HT-29 (cell line): ENCODE measurements at places on chromosomes 3 and 15. TPM values are rescaled to one million over a fixed set of nuclear protein-coding genes. Genes with fewer than 3 reads are reported as not detected.

Gene PROK2
- total RNA-seq, result not detected in 2 replicates

DNA sequence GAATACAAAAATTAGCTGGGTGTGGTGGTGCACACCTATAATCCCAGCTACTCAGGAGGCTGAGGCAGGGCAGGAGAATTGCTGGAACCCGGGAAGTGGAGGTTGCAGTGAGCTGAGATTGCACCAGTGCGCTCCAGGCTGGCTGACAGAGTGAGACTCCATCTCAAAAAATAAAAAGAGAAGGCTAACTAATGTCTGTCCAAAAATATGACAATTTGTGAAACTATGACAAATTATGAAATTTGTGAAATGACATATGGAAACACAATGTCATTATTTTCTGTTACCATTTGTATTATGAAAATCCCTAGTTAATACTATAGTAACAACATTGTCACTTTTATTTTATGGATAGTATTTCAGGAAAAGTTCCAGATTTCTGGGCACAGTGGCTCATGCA, 1306.3 kb upstream of the EPHA6 start:
- no peak for DNase-seq

- peak; percentile 92 for DNase-seq
These were observed 77.7 kb downstream of the OCA2 start for GRCh38 chr15:28021281-28022039.

Gene SLC9C1
- not detected in 2 replicates for total RNA-seq

DNA sequence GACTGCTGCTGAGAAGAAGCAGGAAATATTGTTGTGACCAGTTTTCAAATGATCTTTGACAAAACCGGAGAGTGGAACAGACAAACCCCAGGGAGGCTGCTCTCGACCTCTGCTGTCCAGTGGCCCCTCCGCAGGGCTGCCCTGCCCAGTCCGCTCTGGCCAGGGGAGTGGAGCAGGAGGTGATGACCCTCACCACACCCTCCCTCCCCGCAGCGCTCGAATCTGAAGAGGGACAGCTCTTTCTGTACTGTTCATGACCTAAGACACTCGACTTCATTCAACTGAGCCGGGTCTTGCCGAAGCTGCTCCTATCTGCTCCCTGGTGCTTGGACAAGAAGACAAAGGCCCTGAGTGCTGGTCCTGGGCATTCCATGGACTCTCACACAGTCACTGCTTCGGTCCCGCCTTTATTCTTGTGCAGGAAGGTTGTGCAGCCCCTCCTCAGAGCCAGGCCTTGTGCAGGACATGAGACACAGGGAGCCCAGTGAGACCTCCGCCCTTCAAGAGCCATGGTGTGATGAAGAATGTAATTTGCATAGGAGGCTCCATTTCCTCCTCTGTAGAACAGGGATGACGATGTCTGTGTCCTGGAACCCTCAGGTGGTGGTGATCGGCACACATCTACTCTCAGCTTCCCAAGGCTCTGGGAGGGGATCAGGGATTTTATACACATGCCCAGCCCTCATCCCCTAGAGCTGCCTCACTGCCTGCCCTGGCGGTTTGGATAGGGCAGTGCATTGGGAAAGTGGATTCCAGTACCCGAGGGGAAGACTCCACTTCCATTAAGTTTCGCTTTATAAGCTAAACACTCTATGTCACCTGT, 97.1 kb upstream of the PRR20G start:
- no peak for DNase-seq

DNA sequence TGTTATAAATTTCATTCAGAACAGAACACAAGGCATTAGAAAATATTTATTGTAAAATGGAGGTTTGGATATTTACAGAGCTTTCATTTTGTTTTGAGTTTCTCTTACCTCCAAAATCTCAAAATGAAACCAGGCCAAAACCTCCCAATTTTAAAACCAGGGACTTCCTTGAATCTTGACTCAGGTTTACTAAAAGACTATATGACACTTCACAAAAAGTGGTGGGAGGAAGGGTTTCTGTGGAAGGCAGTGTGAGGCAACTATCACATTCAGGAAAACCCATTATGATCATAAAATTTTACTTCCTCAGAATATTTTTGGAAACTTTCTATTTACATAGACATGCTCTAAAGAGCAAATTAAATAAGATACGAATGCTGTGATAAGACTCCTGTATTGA, 205.8 kb upstream of the EOMES start:
- DNase-seq, result no peak

GRCh38 chr3:86996261-86996955, 5.5 kb upstream of the VGLL3 start:
- no peak for DNase-seq

GRCh38 chr3:73665286-73665685, 40.5 kb upstream of the PDZRN3 start:
- DNase-seq, result no peak

Gene AGBL1
- not detected in 2 replicates for total RNA-seq

GRCh38 chr15:68808091-68808490, 12.6 kb downstream of the ANP32A start:
- no peak for DNase-seq

Gene BFSP2
- total RNA-seq, result not detected in 2 replicates

Gene GOLGA6A
- total RNA-seq, result not detected in 2 replicates

GRCh38 chr3:2268779-2269178, 170.1 kb downstream of the CNTN4 start:
- DNase-seq, result no peak

Gene EXD1
- not detected in 2 replicates for total RNA-seq

GRCh38 chr15:80270472-80270871, 18.5 kb upstream of the CTXND1 start:
- no peak for DNase-seq

GRCh38 chr15:69194854-69195253, 34.4 kb downstream of the GLCE start:
- DNase-seq, result no peak

Gene SLC6A11
- total RNA-seq, result not detected in 2 replicates

Gene GJD2
- total RNA-seq, result not detected in 2 replicates

- DNase-seq, result no peak
These were observed 145.0 kb upstream of the GAP43 start for GRCh38 chr3:115478359-115478758.

Gene SPATA12
- total RNA-seq, result 0.05 and 0.86 TPM in 2 replicates

Gene CIB2
- total RNA-seq, result 0.44 and 0.74 TPM in 2 replicates

DNA sequence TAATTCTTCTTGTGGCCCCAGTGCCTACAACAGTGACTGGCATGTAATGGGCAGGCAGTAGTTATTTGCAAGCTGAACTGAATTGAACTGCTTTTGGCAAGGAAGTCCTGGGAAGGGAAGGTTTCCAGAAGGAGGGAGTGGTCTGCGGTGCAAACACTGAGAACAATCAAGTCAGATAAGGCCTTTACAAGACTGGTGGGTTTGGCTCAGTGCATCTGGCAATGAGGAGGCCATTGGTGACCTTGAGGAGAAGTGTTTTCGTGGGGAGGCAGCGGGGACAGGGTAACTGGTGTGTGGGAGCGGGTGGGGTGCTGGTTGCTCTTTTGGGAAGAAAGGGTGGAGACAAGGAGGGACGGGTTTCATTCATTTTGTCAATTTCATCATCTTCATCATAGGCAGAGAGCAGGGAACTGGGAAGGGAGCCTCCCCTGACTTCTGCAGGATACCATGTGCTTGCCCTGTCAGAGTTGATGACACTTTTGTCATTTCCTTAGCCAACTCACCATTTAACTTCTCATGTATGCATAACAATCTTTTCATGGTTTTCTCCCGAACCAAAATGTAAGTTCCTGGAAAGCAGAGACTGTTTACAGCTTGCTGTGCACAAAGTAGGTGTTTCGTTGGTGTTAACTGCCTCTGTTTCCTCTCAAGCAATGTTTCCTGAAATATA, 8.4 kb upstream of the EHD4 start:
- no peak for DNase-seq
